ENCODE measurements at places on chromosomes 13 and 19. TPM values are rescaled to one million over a fixed set of nuclear protein-coding genes. Genes with fewer than 3 reads are reported as not detected.

The OSCAR gene
- 1.0 TPM for polyA plus RNA-seq

The CEACAM7 gene
- 3.8 TPM for polyA plus RNA-seq

GRCh38 chr13:74026753-74027152 is 107.5 kb downstream of the KLF12 start:
- DNase-seq = no peak

DNA sequence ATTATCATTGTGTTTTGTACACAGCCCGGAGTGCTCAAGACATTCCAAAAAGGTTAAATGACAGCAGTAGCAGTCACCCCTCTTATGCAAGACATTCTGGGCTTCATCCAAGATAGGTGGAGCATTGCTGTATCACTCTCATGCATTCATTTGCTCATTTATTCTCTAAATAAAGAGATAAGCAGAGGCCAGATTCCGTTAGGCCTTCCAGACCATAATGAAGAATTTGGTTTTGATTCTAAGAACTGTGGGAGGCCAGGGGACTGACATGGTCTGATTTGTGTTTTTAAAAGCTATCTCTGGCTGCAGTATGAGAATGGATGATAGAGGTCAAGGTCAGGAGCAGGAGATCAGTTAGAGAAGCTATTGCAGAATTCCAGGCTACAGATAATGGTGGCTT is 145.8 kb downstream of the KCNRG start:
- DNase-seq = no peak

- no peak for DNase-seq
Measured at GRCh38 chr19:48302600-48302959, 22.8 kb upstream of the EMP3 start.

DNA sequence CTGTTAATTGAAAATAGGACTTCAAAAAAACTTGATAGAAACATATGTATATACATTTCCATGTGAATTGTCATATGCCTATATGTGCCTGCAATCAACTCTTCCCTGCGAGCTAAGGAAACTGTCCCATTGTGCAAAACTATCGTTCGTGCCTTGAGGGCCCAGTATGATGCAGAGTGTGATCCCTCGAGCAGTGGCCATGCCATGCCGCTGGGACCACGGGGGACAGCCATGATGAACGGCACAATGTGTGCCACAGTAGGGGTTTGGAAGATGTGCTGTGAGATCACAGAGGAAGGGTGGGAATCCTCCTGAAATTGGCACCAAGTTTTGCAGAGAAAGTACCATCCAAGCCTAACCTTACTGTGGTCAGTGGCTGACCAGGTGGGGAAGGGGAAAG is 118.1 kb upstream of the SOX1 start:
- no peak for DNase-seq

DNA sequence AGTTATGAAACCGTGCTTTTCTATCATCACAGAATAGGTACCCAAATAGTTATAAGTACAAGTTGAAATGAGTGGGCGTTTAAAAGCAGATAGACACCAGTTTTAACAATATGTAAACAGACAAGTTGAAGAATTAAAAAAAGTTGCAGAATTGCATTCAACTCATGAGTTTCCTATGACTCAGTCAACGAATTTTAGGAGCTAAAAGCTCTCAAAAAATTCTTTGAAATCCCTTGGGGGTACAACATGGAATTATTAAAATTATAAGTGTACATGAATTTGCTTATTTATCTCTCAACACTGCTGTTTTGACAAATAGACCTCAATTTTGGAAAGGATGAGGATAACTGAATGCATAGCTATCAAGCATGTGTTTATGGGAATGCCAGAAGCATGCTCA is 693.4 kb downstream of the PCDH9 start:
- no peak for DNase-seq

DNA sequence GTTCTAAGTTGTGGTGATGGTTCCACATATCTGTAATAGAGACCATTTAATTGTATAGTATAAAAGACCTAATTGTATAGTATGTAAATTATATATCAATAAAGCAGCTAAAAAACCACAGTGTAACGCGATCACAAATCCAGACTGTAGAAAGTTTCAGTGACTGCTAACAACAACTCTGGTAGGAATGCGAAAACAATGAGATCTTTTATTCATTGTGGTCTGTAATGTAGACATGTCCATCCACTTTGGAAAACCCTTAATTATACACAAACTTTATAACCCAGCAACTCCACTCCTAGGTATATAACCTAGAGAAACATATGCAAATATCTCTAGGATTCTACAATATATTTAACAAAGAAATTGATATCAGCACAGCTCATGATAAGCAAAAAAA is 549.5 kb downstream of the SLITRK1 start:
- no peak for DNase-seq

All from pancreas (tissue), 10 donors.